SW 1271 (cell line): ENCODE measurements at places on chromosomes 6 and 20.

DNA sequence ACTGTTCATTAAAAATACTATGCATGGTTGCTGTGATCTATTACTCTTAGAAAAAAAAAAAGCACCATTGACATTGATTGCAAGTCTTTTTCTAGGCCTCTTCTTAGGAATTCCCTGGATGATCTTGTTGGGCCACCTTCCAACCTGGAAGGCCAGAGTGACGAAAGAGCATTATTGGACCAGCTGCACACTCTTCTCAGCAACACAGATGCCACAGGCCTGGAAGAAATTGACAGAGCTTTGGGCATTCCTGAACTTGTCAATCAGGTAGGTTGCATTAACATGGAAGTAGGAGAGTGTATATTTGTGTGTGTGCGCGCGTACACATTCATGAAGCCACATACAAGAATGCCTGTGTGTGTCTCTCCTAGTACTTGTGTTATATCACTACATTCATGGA, 140.4 kb downstream of the NCOA3 start:
- DNase-seq = no peak

DNA sequence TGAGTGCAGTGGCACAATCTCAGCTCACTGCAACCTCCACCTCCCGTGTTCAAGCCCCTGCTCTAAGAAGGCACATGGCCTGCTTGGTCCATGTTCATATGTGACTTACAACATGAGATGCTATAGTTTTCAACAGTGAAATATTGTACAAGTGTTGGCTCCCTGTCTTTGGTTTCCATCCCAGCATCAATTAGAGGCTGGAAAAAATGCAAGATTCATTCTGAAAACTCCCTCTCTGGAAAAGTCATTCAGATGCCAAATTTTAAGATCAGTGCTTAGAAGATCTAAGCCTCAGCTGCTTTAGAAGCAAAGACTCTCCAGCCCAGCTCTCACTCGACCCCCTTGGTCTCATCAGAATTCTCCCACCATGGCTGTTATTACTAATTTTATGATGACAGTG, 398.9 kb downstream of the KIF16B start:
- no peak for DNase-seq

- no peak for DNase-seq
These were observed 63.2 kb downstream of the NOL4L start for GRCh38 chr20:32521780-32522525.

- DNase-seq = peak; percentile 16
These were observed 1.8 kb downstream of the FOXO3 start for GRCh38 chr6:108562503-108562993.

- peak; percentile 80 for DNase-seq
These were observed 504 bp downstream of the VPS16 start for GRCh38 chr20:2840967-2841531.

DNA sequence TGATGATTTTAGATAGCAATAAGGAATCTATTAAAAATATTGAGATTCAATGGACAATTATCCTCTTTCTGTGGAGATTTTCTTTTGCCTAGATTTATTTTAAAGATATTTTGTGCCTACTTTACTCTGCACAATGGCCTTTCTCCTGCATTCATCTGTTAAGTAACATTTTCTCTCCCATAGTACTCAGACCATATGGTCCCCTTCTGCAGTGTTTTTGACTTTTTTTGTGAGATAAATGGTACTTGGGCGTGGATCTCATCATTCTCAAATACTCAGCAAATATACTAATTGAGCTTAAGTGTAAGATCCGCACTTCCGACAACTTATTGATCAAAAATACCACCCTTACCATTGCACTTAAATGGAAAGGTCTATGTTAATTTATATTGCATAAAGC, 55.8 kb downstream of the PHACTR1 start:
- DNase-seq = no peak

DNA sequence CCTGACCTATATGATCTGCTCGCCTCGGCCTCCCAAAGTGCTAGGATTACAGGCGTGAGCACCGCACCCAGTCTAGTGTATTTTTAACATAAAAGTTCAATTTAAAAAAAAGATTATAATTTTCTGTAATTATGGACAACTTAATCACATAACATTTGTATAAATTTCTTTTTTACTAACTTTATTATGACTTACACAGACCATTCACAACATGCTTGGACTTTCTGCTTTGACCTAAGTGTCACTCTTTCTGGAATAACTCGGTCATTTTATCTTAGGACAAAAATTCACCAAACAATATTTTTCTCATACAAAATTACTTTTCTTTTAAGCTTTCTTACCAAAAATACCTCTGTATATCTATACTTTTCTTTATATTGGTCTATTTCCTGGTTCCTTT, 15.4 kb upstream of the IL22RA2 start:
- peak; percentile 21 for DNase-seq

DNA sequence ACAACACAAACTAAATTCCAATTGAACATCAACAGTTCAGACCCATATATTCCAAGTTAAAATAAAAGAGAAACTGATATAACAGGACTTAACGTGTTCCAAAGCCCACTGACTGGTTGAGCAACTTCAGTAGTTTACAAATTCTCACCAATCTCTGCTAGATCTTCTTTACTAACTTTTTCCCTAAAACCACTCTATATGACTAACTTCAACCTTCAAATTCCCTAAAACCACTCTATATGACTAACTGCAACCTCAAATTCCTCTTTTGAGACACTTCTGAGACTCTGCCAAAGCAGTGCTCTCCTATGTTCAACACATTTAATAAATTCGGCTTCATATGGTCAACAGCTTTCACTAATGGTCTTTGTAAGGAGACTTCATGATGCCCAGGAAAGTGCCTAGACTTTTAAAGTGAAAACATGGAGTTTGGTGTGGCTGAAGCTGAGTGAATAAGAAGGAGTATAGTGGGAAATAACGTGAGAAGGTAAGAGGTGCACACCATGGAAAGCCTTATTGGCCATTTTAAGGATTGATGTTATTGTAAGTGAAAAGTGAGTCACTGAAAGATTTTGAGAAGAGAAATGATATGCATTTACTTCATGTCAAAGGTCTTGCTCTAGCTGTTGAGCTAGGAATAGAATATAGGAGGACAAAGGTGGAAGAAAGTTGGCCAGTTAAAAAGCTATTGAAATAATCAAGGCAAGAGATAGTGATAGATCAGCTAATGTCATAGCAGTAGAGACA, 134.0 kb upstream of the HCRTR2 start:
- no peak for DNase-seq

GRCh38 chr20:36778831-36779655, 5.5 kb upstream of the DSN1 start:
- no peak for DNase-seq

- DNase-seq = no peak
These were observed 74.7 kb downstream of the FRK start for GRCh38 chr6:115986026-115986425.

DNA sequence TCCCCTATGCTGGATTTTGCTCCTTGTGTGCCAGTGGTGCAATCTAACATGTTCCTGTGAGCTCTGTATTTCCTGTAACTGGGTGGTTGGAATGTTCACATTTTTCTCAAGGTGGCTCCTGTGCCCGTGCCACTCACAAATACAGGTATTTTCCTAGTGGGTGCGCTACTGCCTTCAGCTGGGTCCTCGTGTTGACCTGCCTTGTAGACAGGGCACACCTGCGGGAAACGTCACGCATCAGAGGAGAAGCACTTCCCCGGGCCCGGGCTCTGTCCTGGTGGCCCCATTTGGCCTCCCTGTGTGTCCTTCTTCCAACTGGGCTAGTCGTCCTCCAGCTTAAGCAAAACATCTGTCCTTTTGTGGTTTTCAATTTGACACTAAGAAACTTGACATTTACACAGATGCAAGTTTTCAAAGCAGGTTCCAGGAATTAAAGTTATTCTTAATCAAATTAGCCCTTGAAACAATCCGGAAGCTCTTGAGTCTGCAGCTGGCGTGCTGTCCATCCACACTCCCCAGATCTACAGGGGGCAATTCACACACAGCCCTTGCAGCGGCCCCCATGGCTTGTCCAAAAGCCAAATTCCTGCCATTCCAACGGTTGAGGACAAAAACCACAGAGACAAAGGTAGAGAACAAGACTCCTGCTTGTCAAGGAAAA, 275.1 kb downstream of the CDC5L start:
- no peak for DNase-seq

DNA sequence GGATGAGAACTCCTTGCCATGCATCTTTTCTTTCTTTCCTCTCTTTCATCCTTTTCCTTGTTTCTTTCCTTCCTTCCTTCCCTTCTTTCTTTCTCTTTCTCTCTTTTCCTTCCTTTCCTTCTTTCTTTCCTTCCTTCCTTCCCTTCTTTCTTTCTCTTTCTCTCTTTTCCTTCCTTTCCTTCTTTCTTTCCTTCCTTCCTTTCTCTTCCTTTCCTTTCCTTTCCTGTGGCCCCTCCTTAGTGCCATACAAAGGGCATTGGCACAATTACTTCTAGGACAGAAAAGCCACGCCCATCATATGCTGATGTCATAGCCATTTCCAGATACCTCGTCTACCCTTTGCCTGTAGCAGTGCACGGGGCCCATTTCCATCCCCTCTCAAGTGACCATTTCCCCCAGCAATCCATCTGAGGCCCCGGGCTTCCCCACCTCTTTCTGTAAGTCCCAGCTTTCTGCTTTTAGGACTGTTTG, 2.2 kb upstream of the CENPB start:
- peak; percentile 43 for DNase-seq

GRCh38 chr20:33099843-33100538, 20.5 kb downstream of the BPIFB4 start:
- no peak for DNase-seq

DNA sequence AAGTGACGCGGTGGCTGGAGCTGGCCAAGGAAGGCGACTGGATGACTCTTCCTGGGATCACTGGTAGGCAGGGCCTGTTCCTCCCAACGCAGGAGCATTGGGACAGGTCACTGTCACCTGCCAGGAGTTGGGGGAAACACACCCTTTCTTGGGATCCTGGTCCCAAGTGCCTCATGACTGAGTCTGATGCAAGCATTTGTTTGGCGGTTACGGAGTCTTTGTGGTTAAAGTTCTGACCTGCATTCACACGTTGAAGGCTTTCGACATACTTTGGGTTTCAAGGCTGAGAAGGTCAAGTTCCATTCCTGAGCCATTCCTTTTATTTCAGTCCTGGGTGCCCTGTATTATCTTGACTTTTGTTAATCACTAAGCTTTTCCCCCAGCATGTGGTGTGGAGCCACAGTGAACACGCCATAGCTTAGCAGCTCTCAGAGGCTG, 6.0 kb downstream of the PNLDC1 start:
- DNase-seq = no peak

GRCh38 chr20:47664744-47665143, 120.5 kb downstream of the SULF2 start:
- no peak for DNase-seq

DNA sequence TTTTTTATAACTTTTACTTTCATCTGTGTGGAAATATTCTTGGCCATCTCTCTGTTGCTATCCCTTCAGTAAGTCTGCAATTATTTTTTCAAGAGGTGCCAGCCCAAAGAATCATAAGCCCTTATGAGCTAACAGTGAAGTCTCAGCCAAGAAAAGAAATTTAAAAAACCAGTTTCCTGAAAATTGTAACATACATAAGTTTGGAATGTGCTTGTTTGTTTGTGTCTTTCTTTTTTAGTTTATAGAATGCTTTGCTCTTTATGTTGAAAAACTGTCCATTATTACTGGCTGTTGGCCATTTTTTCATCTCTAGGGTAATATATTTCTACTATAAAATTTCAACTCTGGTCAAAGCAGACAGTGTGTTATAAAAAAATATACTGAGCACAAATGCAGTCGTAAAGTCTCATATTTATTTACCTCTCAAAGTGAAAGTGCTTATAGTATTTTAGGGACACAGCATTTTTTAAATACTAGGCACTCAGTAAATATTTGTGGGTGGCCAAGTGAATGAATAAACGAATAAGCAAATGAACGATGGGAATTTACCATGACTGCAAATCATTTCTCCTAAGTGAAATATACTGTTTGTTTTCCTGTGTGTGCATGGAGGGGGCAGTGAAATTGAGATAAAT, 659.7 kb downstream of the KIF16B start:
- DNase-seq = no peak

DNA sequence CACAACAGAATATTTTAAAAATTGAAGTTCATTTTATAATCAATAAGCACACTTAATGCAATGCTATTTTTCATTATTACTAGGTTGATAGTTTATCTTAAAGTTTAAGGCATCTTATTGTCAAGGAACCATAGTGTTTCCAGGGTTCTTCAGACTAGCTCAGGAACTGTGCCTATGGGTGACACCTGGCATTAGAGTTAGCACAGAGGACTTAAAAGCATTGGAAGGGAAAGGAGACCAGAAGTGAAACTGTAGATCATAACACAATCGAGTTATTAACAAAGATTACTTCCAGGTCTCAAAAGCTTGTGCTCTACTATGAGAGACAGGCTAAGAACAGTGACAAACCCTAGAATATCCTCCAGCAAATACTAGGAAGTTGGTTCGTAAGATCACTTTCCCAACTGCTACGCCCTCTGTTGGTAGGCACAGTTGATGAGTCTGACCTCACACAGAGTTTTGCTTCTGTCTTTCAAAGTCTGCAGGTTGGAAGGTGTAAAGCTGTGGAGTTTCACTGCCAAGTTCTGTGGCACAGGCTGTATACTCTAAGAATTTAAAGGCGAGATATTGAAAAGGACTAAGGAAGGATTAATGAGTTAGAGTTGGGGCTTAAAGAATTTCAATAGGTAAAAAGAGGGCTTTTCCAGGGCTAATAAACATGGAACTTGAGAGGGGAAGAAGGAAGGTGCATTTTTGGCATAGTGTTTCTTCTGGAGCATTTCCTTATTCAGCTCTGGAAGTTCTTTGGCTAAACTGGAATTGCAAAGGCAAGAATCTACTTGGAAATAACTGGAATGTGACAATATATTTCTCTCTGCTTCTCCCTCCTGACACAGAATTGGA, 531.3 kb upstream of the JAG1 start:
- peak; percentile 77 for DNase-seq

DNA sequence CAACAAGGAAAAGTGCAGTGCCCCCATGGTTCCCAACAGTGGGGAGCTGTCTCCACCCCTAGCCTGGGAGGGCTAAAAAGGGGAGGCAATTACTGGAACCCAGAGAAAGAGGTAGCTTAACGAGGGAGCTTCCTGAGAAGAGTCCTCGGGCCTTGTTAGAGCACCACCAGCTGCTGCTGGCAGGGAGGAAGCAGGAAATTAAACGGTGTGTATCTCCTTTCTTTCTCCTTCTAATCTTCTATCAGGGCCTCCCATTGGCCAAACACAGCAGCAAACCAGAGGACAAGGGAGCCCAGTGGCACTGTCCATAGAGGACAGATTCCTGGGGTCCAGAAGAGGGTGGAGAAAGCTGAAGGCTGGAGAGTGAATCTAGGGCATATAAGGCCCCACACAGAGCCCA, 7.6 kb upstream of the BTN2A2 start:
- no peak for DNase-seq

DNA sequence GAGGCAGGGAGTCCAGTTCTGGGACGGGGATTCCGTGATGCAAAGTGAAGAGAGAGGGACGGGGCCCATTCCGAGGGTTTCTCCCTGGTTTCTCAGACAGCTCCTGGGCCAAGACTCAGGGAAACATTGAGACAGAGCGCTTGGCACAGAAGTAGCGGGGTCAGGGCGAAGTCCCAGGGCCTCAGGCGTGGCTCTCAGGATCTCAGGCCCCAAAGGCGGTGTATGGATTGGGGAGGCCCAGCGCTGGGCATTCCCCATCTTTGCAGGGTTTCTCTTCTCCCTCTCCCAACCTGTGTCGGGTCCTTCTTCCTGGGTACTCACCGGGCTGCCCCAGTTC, 35.9 kb upstream of the HLA-G start:
- DNase-seq = no peak
